Right ventricle myocardium inferior (tissue), 1 donor: ENCODE measurements at places on chromosomes 1 and 21. TPM values are rescaled to one million over a fixed set of nuclear protein-coding genes. Genes with fewer than 3 reads are reported as not detected.

- DNase-seq: no peak
These were observed 1.0 kb upstream of the PSRC1 start for GRCh38 chr1:109283748-109284600.

GRCh38 chr1:96756789-96757188 is 35.2 kb downstream of the PTBP2 start:
- DNase-seq: no peak

LHX8 gene
- not detected for total RNA-seq

DNA sequence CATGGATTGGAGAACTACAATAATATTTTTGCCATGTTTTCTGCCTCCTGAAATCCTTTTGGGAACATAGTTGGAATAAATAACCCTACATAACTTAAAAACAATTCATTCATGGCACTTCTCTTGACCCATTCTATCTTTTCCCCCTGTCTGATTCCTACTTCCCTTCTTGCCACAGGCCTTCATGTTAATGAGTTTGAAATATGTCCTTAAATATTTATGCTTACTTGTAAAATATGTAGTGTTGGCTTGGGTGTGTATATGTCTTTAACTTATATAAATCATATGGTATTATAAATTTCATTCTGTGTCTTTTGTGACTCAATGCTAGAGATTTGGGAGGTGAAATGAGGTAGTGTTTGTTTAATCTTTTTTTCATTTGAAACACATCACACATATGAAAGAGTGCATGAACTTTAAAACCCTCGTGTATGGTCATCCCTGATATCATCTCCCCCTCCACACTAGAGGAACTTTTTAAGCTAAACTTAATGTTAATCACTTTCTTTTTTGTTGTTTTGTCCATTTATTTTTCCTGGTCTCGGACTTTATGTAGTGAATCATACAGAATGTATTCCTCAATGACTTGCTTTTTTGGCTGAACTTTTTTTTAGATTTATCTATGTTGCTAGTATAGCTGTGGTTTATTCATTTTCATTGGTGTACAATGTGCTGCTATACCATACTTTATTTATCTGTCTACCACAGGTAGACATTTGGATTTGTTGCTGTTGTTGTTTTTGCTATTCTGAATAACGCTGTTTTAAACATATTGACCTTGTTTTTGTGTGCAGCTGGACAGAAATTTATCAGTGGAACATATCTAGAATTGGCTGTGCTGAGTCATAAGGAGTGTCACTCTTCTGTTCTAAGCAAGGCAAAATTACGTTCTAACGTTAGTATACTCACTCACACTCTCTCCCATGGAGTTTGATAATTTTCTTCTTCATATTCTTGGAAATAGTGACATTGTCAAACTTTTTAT is 441.6 kb downstream of the PLPP3 start:
- no peak for DNase-seq

GRCh38 chr1:60581455-60582220 is 500.7 kb upstream of the NFIA start:
- no peak for DNase-seq

DNA sequence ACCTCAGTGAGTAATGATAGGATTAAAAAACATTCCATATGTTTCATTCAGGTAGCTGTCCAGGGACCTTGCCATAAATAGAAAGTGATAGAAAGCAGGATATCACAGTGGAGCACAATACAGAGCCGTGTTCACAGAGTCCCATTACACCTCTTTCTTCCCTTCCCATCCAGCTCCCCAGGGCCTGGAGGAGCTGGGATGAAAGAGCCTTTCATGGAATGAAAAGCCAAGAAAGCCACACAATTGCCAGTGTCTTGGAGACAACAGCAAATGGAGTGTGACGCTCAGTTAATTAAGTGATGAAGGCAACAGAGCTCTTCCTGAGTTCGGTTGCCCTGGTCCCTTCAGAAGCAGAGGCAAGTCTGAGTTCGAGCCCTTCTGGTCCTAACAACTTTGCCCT is 387.3 kb upstream of the PLXNA2 start:
- DNase-seq: no peak

GRCh38 chr1:65258106-65258505 is 51.2 kb upstream of the DNAJC6 start:
- no peak for DNase-seq

- no peak for DNase-seq
These were observed 459 bp downstream of the ARV1 start for GRCh38 chr1:230979389-230979716.
